ENCODE measurements at places on chromosomes 1 and 21. TPM values are rescaled to one million over a fixed set of nuclear protein-coding genes. Genes with fewer than 3 reads are reported as not detected.

The SLAMF6 gene
- 0.59 TPM for total RNA-seq

The ATAD3C gene
- 1.9 TPM for total RNA-seq

The ITLN2 gene
- not detected for total RNA-seq

The MINDY1 gene
- 40.6 TPM for total RNA-seq

- no peak for DNase-seq
Observed at GRCh38 chr1:232982238-232982944, 32.0 kb downstream of the NTPCR start.

GRCh38 chr1:206804156-206804737, 32.0 kb upstream of the IL10 start:
- no peak for DNase-seq

DNA sequence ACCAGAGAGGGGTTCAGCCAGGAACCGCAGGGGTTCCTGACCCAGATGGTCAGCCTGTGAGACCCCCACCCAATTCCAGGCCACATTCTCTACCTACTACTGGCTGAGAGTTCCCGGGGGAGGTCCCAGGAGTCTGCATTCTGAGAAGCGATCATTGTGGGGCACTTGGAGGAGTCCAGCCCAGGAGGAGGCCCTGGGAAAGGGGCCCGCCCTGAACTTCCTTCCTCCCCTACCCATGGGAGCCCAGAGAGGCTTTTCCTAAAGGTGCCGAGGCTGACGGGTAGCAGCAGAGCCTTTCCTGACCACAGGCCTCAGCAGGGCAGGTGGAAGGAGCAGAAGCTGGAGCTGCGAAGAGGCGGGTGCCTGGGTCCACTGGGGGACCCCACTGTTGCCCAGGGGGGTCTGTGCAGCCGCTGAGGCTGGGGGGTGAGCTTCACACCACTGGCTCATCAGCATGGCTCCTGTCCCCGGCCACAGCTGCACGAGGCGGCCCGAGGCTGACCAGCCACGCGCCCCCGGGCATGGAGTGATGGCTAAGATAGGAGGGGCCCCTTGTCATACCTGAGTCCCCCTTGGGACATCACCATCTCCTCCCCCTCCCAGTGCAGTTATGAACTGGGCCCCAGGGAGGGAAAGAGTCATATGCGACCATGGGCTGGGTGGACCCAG, 127.7 kb downstream of the PRDM16 start:
- DNase-seq: no peak

- DNase-seq: no peak
Observed at GRCh38 chr1:205340676-205341075, 16.0 kb downstream of the KLHDC8A start.

DNA sequence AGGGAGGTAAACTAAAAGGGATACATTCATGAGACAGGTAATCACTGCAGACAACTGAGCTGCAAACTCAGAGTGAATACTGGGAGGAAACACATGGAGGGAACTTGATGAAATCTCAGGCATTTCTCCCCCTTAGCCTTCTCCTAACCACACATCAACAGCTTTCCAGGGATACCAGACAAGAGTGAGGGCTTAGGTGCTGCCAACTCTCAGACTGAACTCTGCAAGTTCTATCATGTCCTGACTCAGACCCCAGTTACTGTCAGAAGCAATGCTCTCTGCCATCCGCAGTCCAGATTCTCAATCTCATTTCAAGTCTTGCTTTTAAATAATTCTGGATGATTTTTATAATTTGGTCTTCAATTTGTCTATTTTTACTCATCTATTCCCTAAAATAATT, 267.3 kb downstream of the LTN1 start:
- DNase-seq: no peak

DNA sequence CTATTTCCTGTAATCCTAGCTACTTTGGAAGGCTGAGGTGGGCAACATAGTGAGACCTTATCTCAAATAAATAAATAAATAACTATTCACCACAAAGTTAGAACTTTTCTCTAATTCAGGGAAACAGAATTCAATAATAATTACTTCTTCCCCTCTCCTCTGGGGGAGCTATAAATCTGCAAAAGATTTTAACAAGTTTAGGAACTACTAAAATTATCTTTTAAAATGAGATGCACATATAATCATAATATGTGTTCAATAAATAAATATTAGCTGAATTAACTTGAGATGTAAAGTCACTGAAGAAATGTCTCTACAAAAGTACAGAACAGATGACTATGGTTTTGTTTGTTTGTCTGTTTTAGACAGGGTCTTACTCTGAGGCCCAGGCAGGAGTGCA, 14.1 kb downstream of the WDR47 start:
- DNase-seq: no peak

DNA sequence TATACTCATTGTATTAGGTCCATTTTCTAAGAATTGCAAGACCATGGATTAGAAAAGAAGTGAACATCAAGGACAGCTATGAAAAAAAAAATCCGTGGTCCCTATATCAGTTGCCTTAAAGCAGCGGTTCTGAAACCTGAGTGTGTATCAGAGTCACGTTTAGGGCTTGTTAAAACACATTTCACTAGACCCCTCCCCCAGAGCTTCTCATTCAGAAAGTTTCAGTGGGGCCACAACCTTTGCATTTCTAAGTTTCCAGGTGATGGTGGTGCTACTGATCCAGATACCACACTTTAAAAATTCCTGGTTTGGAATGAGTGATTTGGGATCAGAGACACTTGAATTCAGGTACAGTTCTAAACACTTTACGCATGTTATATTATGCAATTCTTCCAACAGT, 96.1 kb upstream of the PRMT6 start:
- DNase-seq: no peak

DNA sequence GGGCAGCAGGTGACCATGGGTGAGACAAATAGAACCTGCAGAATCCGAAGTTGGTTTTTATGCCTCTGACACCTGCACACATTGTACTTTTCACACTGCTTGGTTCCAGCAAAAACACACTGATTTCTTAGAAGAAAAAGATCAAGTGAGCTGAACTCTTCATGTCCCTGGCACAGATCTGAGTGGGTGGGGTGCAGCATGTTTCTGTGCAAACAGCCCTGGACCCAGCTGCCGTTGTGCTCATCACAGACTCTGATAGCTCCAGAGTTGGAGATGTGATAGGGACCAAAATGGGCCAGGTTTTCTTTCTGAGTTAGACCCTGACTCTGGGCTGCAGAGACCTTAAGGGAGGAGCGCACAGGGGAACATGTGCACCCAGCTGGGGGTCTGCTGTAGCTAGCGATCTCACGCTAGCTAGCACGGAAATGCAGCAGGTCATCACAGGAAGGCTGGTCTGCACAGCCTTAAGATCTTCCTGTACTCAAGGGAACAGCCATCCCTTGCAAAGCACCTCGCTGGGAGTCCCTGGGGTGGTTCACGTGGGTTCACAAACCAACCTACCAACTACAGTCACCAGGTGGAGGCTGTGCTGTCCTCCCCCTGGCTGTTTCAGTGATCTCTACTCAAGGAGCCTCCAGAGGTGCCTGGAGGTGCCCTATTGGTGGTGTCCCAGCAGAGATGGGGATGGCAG, 291.1 kb downstream of the PTPRU start:
- no peak for DNase-seq

- peak; percentile 54 for DNase-seq
Observed at GRCh38 chr1:154326546-154327465, 1.5 kb downstream of the ATP8B2 start.

GRCh38 chr1:1374589-1374928, 448 bp downstream of the AURKAIP1 start:
- peak; percentile 60 for DNase-seq

Measured in left ventricle myocardium superior (tissue), 1 donor.